Mesenteric fat pad (tissue), 1 donor: ENCODE measurements at places on chromosomes 7 and 10. TPM values are rescaled to one million over a fixed set of nuclear protein-coding genes. Genes with fewer than 3 reads are reported as not detected.

DNA sequence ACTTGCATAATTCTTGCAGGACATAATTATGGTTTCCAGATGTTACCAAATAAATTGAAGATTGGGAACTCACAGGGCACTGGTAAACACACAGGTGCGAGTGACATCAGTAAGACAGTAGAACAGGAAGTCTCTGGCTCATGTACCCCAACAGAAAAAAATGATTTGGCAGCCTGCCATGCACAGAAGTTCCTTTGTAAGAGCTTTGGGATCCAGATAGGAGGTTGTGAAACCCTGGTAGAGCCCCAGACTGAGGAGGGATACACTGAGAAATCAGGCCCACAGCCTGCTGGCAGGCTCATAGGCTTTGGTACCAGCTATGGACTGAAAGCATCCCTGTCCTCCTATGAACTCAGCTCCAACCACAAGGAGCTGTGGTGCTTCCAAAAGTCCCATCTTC is 118.0 kb downstream of the COBL start:
- no peak for DNase-seq

GRCh38 chr7:139494835-139495579 is 11.5 kb upstream of the KLRG2 start:
- DNase-seq, result no peak

DNA sequence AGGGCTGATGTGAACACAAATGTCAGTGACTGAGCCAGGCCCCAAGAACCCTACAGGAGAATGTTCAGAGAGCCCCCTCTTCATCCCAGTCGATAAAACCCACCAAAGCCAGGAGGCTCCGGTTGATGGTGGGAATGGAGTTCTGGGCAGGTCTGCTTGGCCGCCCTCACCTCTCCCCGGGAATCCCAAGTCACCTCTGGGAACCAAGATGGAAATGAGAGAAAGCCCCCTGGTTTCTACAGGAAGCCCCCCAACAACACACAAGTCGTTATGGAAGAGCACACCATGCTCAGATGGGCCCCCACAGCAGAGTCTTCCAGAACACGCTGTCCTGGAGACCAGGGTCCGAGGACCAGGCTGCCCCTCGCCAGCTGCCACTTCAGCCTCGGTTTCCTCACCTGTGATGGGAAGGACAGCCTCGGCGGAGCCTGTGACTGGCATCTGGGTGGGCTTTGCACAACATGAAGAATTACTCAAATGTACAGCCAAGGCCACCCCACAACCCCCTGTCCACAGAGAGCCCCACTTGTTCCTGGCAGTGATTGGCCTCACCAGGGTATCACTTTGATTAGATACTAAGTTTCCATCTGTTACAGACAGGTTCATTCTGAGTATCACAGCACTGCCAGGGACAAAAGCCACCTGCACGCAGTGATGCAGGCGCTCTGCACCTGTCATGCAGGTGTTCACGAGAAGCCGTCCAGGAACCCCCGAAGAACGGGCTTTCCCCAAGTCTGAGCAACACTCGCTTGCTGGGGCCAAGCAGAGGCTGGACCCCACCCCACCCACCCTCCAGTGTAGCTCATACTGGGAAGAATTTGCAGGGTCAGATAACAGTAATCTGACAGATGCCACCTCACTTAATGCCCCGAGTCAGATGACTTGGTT is 57.6 kb downstream of the MKI67 start:
- DNase-seq, result peak; percentile 80

- no peak for DNase-seq
Measured at GRCh38 chr10:987620-987869, 689 bp upstream of the GTPBP4 start.

CLDN4 gene
- total RNA-seq, result 0.71 TPM

AKR1C1 gene
- total RNA-seq, result 593 TPM

HPS6 gene
- 15.7 TPM for total RNA-seq

MRLN gene
- not detected for total RNA-seq

DNA sequence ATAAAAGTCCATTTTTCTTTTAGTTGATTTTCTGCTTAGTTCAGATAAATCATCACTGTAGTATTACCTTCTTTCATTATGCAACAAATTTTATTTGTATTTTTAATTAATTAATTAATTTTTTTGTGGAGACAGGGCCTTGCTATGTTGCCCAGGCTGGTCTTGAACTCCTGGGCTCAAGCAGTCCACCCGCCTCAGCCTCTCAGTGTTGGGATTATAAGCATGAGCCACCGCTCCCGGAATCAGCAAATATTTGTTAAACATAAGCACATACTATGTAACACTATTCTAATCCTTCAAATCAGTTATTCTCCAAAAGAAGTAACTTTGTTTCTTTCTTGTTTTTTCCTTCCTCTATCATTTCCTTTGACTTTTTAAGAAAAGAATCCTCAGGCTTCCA is 584.8 kb upstream of the ANKRD30A start:
- no peak for DNase-seq

- DNase-seq, result no peak
Measured at GRCh38 chr7:36456138-36456537, 66.5 kb downstream of the ANLN start.

DNA sequence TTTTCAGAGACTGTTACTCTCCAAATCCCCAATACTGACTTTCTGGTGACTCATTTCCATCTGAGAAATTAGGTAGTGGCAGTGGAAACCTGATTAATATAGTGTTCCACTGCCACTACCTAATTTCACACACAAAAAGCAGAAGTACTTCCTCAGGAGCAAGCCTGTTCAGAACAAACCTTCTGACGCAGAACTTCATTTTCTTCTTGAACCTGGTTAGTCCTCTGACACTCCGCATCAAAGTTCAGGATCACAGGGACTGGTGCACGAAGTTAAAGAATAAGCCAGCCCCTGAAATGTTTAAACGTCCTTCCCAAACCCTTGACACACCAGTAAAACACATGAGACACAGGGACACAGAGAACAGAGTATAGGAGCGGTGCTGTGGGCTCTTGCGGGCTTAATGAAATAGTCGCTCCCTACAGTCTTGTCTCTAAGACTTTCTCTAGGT is 4.4 kb downstream of the WDR91 start:
- no peak for DNase-seq

TEX36 gene
- total RNA-seq, result not detected
